ENCODE measurements at places on chromosomes 13 and 19.

GRCh38 chr13:64248371-64249065 is 2832.9 kb upstream of the PCDH20 start:
- no peak for DNase-seq

DNA sequence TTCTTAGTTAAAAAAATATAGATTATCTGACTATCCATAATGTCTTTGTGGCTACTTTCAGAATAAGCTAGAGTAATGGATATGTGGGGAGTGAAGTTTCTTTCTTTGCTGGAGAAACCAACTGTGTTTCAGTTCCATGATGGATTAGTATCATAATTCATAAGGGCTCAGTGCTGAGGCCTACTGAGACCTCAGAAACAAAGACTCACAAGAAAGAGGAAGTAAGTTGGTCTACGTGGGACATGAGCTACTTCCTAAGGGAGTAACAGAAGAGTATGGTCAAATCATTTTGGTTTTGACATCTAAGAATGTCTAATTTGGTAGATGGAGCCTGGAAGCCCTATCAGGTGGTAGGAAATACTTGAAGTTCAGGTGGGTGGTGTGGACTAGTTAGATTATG is 99.0 kb upstream of the HTR2A start:
- DNase-seq = no peak

GRCh38 chr19:40070058-40070457 is 14.0 kb upstream of the ZNF780B start:
- no peak for DNase-seq

DNA sequence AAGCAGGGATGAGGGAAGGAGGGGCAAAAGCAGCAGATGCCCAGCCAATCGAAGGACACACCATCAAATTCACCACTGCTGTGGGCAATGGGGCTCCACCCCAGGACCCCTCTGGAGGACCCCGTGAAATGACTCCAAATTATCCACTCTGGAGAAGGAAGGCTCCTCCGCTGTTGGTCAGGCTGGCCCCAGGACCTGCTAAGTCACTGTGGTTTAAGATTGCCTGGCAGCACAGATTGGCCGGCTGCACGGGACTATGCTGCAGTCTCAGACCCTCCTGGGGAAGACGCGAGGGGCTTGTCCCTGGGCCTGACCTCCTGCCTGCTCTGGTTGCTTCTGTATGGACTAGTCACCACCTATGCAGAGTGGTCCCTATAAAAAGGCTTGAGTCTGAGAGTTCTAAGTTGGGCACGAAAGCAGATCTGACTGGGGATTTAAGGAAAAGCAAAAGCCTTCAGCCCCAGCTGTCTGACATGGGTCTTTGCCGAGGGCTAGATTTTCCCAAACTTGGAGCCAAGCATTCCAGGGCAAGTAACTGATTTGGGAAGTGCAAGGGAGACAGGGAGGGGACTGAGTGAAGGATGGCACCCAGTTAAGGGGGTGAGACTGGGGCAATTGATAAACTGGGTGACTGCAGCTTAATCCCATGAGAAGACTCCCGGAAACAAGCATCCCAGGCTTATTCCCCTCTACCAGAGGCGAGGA is 91.7 kb downstream of the TSHZ3 start:
- DNase-seq = no peak

GRCh38 chr13:100890645-100891044 is 216.1 kb upstream of the TMTC4 start:
- no peak for DNase-seq

DNA sequence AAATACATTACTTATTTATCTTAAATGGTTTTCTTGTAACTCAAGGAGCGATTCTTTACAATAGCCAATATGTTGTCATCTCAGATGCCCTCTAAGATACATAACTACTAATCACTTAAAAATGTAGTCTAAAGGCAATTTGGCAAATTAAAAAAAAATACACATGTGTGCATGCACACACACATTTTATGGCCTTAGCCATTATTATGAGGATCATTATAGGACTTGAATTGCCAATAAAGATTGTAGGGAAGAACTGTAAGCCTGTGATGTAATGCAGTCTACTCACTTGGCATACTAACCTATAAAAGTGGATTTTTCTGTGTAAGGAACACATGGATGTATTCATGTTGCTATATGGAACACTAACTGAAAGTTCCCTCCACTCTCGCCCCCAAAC is 274.3 kb downstream of the SHISA2 start:
- DNase-seq = no peak

DNA sequence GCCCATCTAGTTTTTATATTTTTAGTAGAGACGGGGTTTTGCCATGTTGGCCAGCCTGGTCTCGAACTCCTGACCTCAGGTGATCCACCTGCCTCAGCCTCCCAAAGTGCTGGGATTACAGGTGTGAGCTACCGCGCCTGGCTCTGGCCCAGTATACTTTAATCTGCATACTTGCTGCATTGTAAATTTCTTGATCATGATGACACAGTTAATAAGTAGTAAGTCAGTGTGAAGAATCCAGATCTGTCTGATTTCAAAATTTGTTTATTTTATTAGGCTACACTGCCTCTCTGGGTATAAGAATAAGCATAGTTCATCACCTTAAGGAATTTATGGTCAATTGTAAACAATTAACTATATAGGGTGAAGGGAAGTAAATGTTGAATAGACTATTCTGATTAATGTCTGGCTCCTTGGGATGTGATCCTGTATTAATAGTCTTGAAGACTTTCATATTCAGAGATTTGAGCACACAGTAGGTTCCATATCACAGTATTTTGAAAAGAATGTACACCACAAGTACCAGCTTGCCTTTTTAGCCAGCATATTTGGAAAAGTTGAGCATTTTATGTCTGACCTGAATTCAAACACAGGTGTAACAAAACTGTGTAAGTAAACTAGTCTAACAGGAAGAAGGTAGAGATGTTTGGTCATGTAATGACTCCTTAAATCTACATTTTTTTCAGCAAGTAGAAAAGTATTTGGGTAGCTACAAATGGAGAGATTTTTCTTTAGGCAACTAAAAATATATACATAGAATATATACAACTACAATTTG is 7.4 kb downstream of the ARHGAP35 start:
- no peak for DNase-seq

GRCh38 chr19:46718157-46718933 is 1.4 kb upstream of the PRKD2 start:
- no peak for DNase-seq

DNA sequence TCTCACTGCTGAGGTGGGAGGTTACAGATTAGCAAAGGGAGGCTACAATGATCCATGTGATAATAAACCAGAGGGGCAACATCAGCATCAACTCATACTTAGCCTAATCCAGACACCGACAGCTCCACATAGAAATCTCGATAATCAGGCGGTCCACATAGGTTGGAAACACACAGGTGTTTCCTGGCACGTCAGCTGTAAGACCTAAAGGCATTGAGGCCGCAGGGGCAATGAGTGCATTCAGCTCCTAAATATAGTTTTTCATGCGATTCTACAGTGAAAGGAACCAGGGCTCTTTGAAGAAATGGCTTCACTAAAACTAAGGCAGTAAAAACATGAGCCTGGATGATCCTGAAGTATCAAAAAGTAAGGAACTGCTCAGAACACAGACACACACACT is 19.3 kb downstream of the PLPP2 start:
- no peak for DNase-seq

GRCh38 chr13:49958321-49958720 is 22.2 kb upstream of the SPRYD7 start:
- no peak for DNase-seq

DNA sequence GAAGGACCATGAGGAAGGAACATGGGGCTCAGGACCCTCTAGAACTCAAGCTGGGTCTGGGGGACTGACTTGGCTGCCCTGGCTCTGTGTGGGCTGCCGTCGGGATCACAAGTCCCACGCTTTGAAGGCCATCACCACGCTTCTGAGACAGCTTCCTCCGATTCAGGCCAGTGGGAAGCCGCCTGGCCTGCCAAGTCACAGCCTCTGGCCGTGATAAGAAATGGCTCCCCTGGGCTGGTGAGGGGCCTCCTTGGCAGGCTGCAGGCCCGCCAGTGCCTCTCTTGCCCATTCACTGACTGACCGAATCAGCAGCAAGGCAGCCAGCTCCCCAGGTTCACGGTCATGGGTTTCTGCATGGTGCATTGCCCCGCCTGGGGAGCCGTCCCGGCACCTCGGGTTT is 48.8 kb downstream of the COMP start:
- no peak for DNase-seq

All from NCI-H1105 (cell line).